ENCODE measurements at places on chromosomes 16 and 17.
A peak's percentile ranks its signal among the peaks of the same experiment; 100 is the strongest.

DNA sequence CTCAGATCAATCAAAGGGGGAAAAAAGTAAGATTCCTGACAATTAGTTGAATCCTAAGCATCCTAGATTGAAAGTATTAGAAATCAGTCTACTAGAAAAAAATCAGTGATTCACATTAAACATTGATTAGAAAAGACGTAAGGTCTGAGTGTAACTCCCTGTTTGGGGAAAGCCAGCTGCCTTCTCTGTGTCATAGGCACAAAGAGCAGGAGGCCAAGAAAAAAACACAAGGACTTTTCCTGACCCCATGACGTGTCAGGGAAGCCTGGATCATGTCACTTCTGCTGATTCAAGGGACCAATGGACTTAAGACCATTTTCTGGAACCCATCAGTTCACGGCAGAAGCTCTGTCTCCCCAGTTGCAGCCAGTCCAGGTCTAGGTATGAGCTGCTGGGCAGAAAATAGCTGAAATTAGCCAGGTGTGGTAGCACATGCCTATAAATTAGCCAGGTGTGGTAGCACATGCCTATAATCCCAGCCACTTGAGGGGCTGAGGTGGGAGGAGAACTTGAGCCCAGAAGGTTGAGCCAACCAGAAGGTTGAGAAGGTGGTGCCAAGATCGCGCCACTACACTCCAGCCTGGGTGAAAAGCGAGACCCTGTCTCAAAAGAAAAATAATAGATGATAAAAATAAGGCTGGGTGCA, 35.9 kb downstream of the RANBP10 start:
- DNase-seq = no peak

- no peak for DNase-seq
These were observed 25.2 kb upstream of the TMEM220 start for GRCh38 chr17:10754861-10755591.

DNA sequence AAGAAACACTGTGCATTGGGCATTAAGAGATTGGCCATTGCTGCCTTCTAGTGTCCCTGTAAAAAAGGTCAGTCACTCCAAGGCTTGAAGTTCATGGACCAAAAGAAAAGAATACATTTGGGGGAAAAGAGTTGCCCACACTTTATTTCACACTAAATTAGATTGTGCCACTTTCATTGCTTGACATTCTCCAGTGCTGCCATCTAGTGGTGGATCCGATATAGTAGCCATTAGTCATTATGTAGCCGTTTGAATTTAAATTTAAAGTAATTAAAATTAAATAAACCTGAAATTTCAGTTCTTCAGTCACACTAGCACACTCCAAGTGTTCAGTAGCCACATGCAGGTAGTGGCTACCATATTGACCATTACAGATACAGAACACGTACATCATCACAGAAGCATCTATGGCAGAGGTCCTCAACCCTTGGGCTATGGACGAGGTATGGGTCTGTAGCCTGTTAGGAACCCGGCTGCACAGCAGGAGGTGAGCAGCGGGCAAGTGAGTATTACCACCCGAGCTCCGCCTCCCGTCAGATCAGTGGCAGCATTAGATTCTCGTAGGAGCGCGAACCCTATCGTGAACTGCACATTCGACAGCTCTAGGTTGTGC, 21.9 kb upstream of the CDH5 start:
- DNase-seq = peak; percentile 15

DNA sequence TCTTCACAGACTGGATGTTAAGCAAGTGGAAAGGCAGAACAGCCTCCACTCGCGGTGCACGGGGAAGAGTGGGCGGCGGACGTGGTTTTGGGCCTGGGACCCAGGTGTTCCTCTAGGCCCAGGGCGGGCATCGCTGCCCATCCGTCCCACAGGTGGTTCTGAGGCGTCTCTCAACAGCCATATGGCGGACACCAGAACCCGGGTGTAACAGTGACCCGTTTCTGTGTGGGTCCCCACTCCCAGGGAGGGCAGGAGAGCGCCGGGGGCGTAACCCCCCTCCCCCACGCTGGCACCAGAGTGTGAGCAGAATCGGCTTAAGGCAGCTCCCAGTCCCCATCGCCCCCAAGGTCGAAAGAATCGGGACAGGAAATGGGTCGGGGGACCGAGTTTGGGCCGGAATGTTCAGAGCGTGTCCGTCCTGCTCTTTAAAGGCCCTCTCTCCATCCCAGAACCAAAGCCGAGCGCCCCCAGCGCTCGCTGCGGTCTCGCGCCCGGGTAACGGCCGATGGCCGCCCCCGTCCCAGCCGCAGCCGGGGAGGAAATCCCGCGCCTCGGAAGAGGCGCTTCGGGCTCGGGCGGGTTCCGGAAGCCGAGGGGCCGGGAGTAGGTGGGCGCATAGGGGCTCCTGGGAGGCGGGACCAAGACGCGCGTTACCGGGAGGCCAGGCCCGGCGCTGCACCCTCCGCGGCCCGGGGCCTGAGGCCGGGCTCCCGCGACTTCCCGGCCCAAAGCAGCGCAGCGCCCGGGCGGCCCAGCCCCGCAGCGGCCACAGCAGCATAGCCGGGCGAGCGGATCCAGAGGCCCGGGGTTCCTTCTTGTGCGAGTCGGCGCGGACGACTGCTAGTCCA, at the start of gene TK2:
Gene TK2 (minus strand): TSS at position 839 of the 848 bp plus-strand sequence. CDS start 61 bp downstream, at position 778.
- peak; percentile 24 for DNase-seq

GRCh38 chr17:81153340-81153803, 11.9 kb upstream of the PVALEF start:
- no peak for DNase-seq

DNA sequence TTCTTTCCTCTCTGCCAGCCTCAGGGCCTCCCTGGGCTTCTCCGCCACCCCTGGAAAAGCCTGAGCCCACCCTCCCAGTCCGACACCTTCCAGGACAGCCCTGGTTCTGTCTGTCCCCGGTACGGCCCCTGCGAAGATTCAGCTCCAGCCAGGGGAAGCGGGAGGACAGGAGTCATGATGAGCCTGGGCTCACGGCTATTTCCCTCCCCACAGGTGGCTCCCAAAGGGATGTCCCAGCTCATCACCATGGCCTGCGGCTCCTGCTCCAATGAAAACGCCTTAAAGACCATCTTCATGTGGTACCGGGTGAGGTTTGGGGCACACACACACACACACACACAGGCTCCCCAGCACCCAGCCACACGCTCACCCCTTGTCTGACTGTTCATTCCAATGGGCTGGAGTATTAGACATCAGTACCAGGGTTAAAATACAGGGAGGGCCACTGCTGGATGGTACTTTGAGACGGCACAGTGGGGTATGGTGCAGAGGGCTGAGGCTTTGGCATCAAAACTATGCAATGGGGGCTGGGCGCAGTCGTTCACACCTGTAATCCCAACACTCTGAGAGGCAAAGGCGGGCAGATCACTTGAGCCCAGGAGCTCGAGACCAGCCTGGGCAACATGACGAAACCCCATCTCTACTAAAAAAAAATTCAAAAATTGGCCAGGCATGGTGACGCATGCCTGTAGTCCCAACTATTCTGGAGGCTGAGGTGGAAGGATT, 32.8 kb downstream of the TMEM186 start:
- no peak for DNase-seq

DNA sequence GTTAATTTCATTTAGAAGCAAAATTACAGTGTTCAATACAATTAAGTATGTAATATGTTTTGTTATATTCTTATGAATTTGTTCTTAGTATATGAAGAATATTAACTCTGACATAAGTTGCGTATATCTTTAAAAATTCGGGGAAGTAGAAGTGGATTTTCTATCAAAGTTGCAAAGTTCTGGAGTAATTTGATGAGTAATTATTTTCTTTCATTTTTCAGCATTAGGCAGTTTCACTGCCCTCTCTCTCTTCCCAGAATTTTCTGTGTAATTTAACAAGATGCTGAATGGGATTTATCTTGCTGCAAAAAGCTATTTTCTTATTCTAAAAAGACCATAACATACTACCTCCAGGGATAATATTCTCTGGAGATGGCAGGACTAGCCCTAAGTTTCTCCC, 8.9 kb upstream of the CCL18 start:
- DNase-seq = no peak
